ENCODE measurements at places on chromosomes 2 and 18.

- no peak for DNase-seq
Measured at GRCh38 chr18:9495916-9496705, 20.8 kb downstream of the RALBP1 start.

DNA sequence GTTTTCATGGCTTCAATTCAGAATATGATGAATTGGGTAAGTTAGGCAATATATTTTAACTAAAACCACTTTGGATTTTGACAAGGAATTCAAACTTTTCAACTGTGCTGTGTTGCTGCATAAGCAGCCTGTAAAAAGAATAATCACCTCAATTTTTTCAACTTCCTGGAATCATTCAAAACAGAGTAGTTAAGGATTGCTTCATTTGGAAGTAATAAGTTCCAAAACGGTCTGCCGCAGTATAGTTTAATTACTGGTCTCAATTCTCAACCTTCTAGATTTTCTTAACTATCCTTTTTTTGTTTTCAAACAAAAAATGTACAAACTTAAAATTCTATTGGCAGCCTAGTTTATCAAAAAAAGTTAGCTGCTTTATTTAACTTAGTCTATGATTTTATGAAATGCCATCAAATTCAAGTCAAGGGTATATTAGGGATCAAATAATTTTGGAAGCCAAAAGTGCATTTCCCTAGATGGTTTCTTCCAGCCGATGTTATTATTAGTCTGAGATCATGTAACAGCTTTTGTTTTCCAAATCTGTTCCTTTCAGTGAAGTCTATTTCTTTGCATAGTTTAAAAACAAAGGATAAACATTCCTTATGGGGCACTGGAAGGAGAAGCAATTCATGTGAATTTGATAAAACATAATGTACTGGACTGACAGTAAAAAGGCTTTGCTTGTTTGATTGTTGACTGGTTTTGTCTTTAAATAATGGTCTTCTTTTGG lies 76.1 kb upstream of the ETAA1 start:
- DNase-seq, result no peak

- DNase-seq, result no peak
Measured at GRCh38 chr2:156319811-156320485, 12.6 kb downstream of the NR4A2 start.

DNA sequence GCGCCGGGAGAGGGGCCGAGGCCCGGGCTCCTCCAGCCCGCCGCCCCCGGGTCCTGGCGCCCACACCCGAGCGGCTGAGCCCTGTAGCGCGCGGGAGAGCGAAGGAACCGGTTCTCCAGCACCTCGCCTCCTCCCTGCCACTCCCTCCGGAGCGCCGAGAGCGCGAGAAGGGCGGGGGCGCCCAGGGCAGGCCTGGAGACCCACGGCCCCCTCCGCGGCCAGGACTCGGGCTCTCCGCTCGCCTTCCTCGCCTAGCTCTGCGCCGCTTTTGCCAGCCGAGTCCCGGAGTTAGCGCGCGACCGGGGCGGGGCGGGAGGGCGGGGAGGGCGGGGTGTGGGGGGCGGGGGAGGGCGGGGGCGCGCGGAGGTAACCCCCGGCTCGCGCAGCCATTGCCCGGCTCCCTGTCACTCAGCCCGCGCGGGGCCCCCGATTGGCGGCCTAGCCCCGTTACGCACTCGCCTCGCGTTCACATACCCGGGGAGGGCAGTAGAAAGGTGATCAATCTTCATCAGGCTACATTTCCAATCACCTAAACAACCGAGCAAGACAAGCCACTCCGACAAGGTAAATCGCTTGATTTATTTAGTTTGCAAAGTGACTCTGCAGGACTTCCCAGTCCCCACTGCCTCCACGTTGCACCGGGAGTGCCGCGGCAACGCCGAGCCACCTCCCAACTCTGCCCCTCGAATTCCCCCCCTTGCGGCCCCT lies at the start of gene OTX1:
TSS of gene OTX1 (plus strand) at position 497 of the 708 bp plus-strand sequence. CDS start 2,161 bp downstream, outside the sequence.
- DNase-seq, result peak; percentile 76

DNA sequence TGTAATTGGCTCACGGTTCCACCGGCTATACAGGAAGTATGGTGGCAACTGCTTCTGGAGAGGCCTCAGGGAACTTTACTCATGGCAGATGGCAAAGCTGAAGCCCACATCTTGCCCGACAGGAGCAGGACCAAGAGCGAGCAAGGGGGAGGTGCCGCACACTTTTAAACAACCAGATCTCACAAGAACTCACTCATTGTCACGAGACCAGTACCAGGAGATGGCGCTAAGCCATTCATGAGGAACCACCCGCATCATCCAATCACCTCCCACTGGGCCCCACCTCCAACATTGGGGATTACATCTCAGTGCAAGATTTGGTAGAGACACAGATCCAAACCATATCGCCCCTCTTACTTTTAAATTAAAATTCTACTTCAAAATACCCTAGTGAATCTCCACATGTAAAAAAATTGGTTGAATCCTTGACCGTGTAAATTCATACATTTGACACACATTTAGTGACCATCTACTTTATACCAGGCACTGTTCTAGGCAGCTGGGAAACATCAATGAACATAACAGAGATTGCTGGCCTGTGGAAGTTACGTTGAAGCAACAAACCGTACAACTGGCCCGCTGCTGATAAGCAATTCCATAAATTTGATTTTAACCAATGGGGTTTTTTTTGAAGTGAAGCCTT lies 87.6 kb downstream of the ALPK2 start:
- DNase-seq, result peak; percentile 4

DNA sequence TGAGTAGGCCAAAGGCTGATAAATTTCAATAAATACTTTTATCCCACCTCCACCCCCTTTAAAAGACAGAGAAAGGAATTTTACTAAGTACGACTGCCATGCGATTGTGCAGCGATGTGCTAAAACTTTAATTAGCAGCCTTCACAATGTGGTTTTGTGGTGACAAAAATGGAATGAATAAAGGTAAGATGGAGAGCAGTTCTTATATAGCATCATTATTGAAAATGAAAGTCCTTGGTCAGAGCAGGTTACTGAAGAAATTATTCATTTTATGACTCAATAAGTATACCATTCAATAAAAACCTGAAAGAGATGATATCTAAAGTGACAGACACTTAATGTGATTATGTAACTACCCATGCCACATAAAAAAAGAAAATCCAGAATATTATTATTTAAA lies 33.2 kb upstream of the MTIF2 start:
- no peak for DNase-seq

GRCh38 chr2:16244966-16245320 lies 304.6 kb downstream of the MYCN start:
- no peak for DNase-seq
